Mesothelial cell of epicardium (in vitro differentiated cells): ENCODE measurements at places on chromosomes 4 and X. TPM values are rescaled to one million over a fixed set of nuclear protein-coding genes. Genes with fewer than 3 reads are reported as not detected.

DNA sequence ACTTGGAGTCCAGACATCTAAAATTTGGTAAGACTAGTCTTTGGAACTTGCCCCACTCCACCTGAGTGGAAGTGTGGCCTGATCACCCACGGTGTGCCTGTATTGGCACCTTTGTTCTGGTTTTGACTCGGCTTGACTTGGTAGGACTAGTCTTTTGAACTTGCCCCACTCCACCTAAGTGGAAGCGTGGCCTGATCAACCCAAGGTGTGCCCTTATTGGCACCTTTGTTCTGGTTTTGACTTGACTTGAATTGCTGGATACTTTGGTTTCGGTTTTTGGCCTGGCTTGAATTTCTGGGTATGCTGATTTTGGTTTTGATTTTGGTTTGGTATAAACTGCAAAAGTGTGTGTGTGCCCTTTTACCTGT lies 44.7 kb upstream of the UGT2B7 start:
- DNase-seq: no peak

GRCh38 chr4:24559889-24560288 lies 24.5 kb downstream of the DHX15 start:
- no peak for DNase-seq

GRCh38 chr4:158667651-158668198 lies 4.0 kb downstream of the C4orf46 start:
- DNase-seq: no peak

DNA sequence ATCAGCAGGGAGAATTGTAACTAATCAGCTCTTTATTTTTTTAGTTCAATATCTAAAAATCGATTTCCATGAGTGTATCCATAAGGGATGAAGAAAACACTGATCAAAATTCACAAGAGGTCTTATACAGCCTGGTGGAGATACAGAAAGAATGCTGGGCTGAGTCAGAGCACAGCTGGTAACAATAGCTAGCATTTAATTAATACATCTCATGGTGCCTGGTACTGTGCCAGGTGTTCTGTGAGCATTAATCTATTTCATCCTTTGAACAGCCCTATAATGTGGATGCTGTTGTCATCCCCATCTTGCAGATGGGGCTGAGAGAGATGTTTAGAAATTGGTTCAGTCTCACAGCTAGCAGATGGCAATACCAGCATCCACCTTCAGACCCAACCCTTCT lies 250.9 kb upstream of the RPS6KA3 start:
- no peak for DNase-seq

SPANXA1 gene
- total RNA-seq: not detected in 3 replicates

SORCS2 gene
- total RNA-seq: 6.8 to 7.1 TPM (median 7.1 TPM) in 3 replicates
